ENCODE measurements at places on chromosomes 16 and 17. TPM values are rescaled to one million over a fixed set of nuclear protein-coding genes. Genes with fewer than 3 reads are reported as not detected.

Gene ADAD2
- total RNA-seq, result not detected

Gene FOXF1
- total RNA-seq, result not detected

Gene TMEM238L
- total RNA-seq, result not detected

Gene MT4
- not detected for total RNA-seq

Gene FNDC8
- not detected for total RNA-seq

Gene HP
- 17.3 TPM for total RNA-seq

Gene TP53TG3
- total RNA-seq, result not detected

Gene RMI2
- total RNA-seq, result not detected

Gene CSH1
- total RNA-seq, result not detected

Gene SYCE1L
- 1.2 TPM for total RNA-seq

Gene RNU2-1
- 4,166 TPM for total RNA-seq

Gene EPX
- total RNA-seq, result not detected

Gene CACNG1
- 43.0 TPM for total RNA-seq

Gene SMURF2
- 12.0 TPM for total RNA-seq

Gene CMTM4
- 8.9 TPM for total RNA-seq
